ENCODE measurements at places on chromosomes 13 and 19.
A peak's percentile ranks its signal among the peaks of the same experiment; 100 is the strongest.

DNA sequence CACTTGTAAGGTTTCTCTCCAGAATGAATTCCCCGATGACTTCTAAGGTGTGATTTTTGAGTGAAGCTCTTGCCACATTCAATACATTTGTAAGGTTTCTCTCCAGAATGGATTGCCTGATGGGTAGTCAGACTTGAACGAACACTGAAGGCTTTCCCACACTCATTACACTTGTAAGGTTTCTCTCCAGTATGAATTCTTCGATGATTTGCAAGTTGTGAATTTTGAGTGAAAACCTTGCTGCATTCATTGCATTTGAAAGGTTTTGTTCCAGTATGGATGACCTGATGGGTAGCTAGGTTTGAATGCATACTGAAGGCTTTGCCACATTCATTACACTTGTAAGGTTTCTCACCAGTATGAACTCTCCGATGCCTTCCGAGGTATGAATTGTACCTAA is 24.3 kb downstream of the ERVV-2 start:
- no peak for DNase-seq

DNA sequence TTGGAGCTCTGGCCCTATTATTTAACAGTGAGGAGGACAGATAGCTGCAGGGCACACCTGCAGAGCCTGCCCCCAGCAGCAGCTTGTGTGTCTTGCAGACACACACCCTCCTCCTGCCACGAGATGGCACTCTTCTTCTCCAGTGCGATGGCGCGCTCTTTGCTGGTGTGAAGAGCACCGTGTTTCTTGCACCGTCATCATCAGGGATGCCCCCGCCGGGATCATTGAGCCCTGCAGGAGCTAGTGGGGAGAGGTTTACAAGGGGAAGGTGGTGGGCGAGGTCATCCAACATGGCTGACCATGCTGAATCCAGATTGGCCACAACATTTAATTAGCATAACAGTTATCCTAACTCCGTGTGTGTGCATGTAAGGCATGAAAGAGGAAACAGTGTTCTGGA is 105.6 kb downstream of the RAB20 start:
- DNase-seq: peak; percentile 78

- no peak for DNase-seq
Measured at GRCh38 chr19:49820125-49820524, 2.0 kb downstream of the MED25 start.

GRCh38 chr19:12751635-12752034 is at the start of gene BEST2:
TSS of gene BEST2 (plus strand) at chr19:12751791. CDS start at chr19:12752593, 802 bp downstream.
- no peak for DNase-seq

- DNase-seq: peak; percentile 87
Measured at GRCh38 chr19:12983542-12984142, 11.6 kb upstream of the NFIX start.

GRCh38 chr19:16366433-16367260 is 42.0 kb downstream of the KLF2 start:
- no peak for DNase-seq

DNA sequence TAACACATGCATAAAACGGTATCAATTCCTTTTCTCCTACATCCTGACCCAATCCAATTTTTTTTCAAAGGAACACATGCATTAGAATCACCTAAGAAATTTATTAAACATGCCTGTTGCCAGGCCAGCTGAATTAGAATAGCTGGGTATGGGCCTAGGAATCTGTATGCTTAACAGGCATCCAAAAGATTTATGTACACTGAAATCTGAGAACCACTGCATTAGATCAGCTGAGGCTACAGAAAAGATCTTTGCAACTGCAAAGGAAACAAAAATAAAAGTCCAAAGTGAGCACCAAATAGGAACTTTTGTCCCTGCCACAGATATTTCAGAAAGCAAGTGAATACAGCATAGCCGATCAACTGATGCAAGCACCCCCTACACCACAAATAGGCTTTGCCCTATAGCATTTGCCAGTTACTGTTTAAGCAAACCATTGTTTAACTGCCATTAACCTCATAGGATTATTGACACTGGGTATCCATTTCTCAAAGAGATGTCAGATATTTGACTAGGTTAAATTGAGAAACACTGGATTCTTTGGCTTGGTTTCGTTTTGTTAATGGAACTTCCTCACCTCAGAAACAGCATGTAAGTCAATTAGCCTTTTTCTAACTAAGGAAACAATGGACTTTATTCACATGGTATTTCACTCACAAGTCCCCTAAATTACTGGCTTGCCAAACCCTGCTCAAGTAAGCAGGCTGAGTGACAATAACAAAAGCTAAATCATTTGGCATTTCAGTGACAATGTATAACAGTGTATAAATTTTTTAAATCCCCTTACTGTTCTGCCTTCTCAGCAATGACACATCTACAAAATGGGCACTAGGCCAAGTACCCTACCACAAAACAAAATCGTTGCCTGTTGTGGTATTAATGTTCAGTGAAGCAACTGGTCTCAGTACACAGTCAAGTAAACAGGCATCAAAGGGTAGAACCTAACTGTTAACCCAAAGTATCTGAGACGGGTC is 67.8 kb downstream of the SUCLA2 start:
- DNase-seq: no peak

GRCh38 chr13:113784645-113785024 is 25.6 kb downstream of the TMEM255B start:
- no peak for DNase-seq

DNA sequence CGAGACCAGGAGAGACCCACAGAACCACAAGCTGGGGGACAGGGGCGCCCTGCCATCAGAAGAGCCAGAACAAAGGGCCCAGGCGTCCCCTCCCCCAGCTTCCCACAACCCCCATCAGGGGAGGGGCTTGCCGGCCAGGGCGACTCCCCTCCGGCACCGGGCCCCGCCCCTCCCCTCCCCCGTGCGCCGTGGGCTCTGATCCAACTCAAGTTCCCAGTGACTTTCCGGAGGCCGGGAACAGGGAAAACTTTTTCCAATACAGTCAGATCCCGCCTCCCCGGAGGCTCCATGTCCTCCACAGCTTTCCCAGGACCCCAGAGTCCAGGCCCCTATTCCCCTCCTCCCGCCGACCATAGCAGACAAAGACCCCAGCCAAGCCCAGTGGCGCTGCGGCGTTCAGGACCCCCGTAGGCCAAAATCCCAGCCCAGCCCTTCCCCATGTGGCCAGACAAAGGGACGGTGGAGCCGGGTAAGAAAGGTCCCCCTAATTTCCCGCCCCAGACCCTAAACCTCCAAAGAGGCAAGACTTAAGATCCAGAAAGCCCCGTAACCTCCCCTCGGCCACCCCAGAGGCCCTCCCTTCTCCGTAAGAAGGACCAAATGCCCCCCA is 673 bp downstream of the TEAD2 start:
- DNase-seq: peak; percentile 75

DNA sequence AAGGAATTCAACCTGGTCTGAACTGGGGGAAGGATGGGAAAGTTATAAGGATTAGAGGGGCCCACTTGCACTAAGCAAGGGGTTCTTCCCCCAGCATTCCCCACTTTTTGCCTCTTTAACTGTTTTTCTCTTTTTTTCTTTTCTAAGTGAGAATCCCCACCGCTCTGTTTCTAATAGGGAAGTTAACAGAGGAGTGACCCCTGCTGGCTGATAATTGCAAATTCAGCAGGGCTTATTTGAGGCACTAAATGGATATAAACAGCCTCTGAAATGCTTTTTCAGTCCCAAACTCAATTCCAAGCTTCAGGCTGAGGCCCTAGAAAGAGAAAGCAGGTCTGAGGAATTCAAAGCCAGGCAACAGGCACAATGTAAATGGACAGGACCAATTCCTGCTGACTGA is 38.2 kb upstream of the CEACAM21 start:
- peak; percentile 51 for DNase-seq

DNA sequence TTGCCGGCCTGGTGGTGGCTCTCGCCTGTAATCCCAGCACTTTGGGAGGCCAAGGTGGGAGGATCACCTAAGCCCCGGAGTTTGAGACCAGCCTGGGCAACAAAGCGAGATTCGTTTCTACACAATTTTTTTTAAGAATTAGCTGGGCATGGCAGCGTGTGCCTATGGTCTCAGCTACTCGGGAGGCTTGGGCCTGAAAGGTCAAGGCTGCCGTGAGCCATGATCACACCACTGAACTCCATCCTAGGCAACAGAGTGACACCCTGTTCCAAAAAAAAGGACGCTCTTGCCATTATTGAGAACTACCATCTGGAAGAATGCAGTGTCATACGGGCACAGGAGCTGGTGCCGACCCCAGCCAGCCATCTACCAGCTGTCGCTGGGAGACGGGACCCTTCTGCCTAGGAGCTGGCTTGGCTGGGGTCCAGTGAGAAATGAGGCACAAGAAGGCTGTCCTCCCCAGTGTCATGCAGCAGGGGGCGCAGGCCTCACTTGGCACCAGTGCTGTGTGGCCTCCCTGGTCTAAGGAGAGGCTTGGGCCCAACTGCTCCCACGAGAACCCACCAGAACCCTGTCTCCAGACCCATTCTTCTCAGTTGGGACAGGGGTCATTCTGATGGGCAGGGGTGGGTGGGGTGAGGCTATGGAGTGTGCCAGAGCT is 12.2 kb upstream of the RELB start:
- DNase-seq: peak; percentile 87

DNA sequence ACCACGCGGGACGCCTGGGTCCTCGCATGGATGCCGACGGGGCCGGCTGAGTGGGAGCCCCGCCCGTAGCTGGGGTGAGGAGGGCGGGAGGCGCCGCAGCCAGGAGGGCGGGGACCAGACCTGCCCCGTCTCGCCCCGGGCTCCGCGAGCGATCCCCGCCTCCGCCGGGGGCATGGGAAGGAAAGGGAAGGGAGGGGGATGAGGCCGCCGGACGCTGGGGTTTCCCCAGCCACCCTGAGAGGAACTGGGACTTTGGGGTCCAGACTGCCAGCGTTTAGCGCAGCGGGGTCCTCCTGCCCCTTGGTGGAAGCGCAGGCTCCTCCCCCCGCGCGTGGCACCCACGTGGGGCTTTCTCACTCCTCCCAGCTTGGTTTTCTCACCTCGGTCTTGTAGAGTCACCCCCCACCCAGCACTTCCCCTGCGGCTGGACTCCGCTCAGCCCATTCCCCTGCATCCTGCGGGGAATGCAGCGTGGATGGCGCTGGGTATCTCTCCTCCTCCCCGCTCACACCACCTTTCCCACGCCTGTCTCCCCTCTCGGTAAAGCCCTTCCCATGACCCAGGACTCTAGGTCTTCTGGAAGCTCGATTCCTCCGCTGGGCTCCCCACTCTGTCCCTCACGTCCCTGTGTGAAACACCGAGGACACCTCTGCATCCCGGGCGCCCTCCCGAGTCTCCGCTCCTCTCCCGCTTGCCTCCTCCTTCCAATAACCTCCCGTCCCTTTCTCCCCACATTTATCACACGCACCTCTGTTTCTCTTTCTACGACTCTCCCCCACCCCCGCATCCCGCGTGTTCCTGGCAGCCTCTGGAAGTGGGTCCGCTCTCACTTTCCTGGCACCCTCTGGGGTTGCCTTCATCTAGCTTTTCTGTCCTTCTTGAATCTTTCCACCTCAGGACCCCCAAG is 2.1 kb downstream of the TGFB1 start:
- peak; percentile 84 for DNase-seq

DNA sequence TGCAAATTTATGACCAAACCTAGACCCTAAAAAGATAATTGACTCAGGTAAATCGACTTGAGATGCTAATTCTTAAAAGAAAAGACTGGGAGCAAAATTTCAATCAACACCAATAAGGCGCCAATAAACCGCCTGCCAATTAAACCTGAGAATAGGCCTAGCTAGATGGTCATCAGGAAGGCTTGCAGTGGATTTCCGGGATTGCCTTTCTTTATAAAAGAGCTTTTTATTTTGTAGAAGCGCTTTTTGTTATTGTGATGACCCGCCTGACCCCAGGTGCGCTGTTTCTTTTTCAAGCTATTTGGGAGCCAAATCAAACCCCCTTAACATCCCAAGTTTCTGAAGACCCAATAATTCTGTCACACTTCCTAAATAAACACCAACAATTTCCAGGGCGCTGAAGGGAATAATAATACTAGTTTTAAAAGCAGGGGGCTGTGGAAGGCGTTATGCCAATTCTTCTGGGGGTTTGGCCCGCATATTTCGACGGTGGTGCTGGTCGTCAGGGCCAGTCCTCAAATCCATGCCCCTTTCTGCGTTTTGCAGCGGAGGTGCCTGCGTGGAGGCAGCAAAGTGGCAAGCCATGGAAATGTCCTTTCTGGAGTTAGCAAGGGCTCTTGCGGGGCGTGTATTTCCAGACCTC is 2.9 kb upstream of the ZIC5 start:
- no peak for DNase-seq

- no peak for DNase-seq
Measured at GRCh38 chr19:49615861-49616260, 24.1 kb downstream of the RRAS start.

DNA sequence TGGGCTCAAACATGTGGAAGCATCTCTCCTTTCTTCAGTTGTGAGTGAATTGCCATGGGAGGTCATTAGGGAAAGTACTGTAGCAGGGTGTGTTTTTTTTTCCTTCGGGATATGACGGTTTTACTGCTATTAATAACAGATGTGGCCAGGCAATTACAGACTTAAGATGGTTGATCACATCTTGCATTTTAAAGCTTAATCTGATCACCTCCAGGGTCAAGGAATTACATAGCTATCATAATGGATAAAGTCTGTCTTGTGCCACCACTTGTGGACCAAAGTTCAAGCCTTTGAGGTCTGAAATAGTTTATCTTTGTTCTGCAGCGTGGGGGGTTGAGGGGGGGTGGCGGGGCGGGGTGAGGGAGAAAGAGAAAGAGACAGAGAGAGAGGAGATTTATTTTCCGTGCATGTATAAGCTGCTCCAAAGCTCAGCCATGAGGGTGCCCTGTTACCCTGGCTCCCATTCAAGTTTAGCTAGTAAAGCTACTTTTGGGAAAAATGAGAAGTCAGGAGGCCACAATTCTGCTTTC is 5.5 kb upstream of the SERP2 start:
- peak; percentile 59 for DNase-seq

DNA sequence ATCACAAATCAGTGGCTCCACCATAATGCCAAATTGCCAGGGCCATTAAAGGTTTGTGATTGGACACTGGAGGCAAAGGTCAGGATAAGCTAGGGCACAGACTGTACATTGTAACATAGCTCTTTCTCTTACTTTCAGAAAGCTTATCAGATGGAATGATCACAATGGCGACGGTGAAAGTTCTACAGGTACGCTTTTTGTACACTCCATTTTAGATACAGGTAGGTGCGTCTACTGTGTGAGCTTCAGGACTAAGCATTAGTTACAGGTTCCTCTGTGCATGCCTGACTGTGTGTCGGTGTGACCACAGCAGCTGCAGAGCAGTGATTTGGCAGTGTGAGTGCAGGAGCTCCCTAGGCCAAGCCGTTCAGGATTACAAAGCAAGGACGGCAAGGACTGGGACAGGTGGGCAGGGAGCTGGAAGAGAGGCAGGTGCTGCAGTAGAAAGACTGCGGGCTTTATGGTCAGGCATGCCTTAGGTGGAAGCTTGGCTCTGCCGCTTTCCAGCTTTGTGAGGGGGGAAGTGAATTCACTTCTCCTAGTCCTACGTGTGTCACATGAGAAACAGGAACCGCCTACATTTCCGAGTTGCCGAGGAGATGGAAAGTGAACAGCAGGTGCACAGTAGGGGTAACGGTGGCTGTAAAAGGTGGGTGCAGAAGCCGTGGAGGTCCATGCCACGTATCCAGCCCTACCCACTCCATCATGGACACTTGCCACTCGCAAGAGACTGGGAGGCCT is 49.6 kb downstream of the MRPL57 start:
- DNase-seq: no peak
